ENCODE measurements at places on chromosomes 2 and 18.
A peak's percentile ranks its signal among the peaks of the same experiment; 100 is the strongest.

GRCh38 chr2:238635647-238636051 lies 208.9 kb downstream of the ASB1 start:
- peak; percentile 64 for DNase-seq

DNA sequence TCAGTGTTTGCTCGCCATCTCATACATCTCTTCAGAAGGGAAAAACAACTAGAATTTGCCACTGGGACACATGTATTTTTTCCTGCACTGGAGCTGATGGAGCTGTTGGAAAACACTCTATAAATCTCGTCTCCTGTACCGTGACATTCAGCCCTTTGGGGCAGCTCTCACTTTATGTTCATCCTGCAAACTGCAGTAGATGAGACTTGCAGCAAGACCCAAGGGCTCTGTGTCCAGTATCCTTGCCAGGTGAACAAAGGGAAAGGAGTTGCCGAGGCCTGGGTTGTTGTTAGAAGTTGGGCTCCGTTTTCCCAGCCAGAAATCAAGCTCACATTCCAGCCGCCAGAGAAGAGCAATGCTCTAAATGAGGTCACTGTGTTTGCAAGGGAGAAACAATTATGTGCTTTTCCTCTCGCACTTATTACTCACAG lies 285.1 kb downstream of the SLC4A3 start:
- DNase-seq: peak; percentile 64

GRCh38 chr2:42562474-42563144 lies 5.8 kb upstream of the MTA3 start:
- DNase-seq: no peak

- no peak for DNase-seq
These were observed 90.6 kb downstream of the PLEKHM3 start for GRCh38 chr2:207934720-207935119.

DNA sequence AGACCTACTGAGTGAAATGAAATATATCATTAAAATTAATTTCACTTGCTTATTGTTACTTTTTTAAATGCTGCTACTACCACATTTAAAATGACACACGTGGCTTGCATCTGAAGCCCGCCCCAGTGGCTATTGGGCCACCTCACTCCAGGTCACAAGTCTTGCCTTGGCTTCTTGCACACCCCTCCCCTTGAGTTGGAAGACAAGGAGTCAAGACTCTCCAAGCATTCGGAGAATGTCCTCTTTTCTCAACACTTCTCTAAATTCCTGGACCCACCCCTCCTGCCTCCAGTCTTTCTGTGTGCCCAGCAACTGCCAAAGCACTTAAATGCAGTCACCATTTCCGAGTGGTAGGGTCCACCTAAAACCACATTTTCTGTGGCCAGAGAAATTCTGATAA lies 73.4 kb downstream of the ZBTB7C start:
- no peak for DNase-seq

DNA sequence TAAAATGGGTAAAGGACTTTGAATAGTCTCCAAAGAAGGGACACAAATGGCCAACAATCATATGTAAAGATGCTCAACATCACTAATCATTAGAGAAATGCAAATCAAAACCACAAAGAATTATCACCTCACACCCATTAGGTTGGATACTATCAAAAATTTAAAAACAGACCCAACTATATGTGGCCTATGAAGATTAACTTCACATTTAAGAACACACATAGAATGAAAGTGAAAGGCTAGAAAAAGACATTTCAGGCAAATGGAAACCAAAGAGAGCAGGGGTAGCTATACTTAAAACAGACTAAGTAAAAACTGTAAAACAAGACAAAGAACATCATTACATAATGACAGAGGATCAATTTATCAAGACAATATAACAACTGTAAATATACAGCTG lies 53.5 kb upstream of the ASPRV1 start:
- no peak for DNase-seq

DNA sequence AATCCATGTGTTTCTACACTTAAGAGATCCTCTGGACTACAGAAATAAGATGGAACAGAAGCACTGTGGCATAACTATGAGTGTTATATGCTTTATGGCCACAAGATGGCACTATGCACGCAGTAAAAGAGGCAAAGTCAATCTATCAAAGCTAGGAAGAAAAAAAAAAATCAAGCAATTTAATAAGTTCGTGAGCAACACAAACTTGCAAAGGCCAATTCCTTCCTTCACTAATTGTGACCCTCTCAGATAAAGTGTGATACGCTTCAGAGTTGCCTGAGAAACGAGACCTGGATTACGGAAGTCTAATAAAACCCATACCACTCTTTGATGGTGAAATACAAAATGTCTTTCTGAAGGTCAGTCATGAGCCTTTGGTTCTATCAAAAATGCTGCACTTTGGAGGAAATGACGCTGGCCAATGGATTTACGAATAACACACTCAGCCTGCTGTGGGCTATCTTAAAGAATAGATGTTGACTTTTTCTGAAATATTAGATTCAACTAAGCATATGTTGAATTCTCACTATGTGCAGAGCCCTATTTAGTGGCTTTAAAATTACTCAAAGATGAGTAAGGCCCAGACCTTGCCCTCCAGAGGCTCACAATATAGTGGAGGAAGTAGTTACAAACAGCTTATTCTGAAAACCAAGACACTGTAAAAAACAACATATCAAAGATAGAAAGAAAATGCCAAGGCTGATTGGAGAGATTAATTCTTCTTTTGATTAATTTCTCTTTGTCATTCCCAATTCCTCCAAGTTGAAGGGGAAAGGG lies 35.5 kb upstream of the TTR start:
- DNase-seq: peak; percentile 71

- DNase-seq: no peak
These were observed 32.9 kb upstream of the NDUFV2 start for GRCh38 chr18:9069601-9070000.

GRCh38 chr2:216632952-216633615 lies at the start of gene IGFBP2:
Gene IGFBP2, plus strand, starts transcription at chr2:216633420. Its CDS starts 104 bp downstream, at chr2:216633524.
- DNase-seq: peak; percentile 91

DNA sequence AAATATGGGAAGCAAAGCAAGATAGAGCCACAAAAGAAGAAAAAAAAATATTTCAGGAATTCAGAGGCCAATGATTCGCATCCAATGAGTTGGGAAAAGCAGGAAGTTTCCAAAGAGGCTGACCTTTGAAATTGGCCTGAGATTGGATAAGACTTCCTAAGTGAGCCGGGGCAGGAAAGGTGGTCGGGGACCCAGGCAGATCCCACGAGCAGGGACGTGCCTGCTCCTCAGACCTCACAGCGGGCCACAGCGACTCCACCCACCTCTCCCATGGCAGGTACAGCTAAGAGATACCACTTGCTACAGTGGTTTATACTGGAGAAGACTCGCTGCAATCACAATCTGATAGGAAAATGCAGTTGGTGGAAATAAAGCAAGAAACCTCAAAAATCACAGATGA lies 102.8 kb upstream of the SALL3 start:
- no peak for DNase-seq

GRCh38 chr2:33335516-33335915 lies 140.9 kb upstream of the RASGRP3 start:
- DNase-seq: no peak

GRCh38 chr18:6621437-6621836 lies 108.1 kb upstream of the ARHGAP28 start:
- no peak for DNase-seq

DNA sequence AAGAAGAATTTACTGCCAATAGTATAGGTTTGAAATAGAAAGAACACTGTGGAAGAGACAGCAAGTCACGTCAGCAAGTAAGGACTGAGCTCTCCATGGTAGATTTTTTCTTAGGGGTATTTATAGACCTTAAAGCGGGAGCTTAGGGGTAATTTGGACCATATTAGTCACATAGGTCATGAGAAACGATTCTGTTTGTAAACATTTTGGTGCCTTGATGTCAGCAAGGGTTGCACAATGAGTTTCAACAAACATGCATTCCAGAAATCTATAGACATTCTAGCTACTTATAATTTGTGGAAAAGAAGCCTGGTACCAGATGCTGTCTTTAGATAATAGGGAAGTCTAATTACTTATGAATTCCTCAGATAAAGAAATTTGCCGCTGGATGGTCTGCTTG lies 624.7 kb downstream of the TDRD15 start:
- no peak for DNase-seq

All from retina (tissue), 1 donor.